ENCODE measurements at places on chromosomes 5 and 9.
A peak's percentile ranks its signal among the peaks of the same experiment; 100 is the strongest.

- no peak for DNase-seq
Measured at GRCh38 chr9:98727428-98727827, 18.7 kb upstream of the GABBR2 start.

DNA sequence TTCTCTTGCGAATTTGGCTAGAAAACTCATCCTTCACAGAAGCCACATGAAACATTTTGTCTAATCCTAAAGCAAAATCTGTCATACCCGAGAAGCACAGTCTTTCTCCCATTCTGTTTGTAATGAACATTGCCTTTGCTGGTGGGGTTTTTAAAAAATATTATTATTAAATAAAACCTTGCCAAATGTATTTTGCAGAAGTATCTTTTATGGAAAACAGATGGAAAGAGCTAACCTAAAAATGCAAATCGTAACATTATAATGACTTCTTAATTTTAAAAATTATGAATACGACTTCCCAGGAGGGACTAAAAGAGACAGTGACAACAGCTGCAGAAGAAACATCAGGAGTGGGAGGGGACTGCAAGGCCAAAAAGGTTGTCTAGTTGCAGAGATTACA is 246.3 kb upstream of the TAS2R1 start:
- DNase-seq, result no peak

DNA sequence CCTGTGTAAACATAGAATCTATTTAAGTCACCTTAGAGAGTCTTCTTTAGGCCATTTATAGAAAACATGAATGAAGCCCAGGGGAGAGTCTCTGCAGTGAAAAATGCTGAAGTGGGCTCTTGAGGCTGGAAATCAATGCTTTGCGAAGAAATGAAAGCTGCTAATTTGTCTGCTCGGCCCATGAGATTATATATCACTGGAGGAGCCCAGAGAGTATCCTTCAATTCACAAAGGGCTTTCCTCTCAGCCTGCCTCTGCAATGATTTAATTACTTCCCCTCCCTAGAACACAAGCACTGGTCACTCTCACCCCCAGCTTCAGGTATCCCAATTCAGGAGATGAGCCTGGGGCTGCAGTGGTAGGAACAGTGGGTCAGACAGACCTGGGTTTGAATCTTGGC is 8.2 kb upstream of the DRD1 start:
- no peak for DNase-seq

DNA sequence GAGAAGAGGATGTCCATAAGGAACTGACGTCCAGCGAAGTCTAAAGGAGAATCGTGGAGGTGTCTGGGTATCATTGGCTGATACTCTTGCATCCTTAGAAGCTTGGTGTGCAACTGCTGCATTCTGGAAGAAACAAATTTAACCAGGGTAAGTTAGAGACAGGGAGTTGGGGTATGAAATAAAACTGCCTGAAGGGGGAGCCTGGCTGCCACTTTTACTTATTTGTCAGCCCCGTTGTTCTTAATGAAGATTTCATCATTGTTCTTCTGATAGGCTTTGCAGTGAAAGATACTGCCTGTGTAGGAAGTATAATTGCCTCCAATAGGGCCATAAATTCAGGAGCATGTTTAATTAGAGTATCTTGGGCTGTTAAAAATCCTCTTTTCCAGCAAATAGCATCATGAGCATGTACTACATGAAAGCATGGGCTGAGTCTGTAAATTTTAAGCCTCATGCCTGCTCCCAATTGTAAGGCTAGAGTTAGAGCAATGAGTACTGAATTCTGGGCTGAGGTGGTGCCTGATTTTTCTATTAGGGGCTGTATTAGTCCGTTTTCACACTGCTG is 1264.5 kb upstream of the ACO1 start:
- DNase-seq, result no peak

- DNase-seq, result no peak
Measured at GRCh38 chr5:929596-929995, 36.9 kb downstream of the TRIP13 start.

DNA sequence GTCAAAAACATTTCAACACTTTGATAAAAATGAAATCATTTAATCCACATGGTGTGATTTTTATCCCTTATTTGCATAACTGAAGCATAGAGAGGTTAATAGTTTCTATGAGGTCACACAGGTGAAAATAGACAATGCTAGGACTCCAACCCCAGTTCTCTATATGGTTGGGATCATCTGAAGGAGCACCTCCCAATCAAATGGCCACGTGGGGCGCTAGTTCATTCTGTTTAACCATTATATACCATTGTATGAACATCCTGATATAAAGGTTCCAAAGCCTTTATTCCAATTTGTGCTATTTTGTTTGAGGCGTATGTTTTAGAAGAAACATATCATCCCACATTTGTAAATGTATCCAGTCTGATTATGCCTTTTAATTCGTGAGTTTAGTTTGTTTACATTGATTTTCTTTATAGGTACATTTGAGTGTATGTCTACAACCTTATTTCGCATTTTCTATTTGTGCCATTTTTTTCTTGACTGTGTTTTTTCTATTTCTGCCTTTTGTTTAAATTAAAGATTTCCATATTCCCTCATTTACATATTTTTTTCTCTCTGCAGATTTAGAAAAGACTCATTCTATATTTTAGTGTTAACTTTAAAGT is 1092.0 kb downstream of the MAT2B start:
- DNase-seq, result no peak

- no peak for DNase-seq
Measured at GRCh38 chr5:80656425-80656824, 1.6 kb upstream of the DHFR start.

DNA sequence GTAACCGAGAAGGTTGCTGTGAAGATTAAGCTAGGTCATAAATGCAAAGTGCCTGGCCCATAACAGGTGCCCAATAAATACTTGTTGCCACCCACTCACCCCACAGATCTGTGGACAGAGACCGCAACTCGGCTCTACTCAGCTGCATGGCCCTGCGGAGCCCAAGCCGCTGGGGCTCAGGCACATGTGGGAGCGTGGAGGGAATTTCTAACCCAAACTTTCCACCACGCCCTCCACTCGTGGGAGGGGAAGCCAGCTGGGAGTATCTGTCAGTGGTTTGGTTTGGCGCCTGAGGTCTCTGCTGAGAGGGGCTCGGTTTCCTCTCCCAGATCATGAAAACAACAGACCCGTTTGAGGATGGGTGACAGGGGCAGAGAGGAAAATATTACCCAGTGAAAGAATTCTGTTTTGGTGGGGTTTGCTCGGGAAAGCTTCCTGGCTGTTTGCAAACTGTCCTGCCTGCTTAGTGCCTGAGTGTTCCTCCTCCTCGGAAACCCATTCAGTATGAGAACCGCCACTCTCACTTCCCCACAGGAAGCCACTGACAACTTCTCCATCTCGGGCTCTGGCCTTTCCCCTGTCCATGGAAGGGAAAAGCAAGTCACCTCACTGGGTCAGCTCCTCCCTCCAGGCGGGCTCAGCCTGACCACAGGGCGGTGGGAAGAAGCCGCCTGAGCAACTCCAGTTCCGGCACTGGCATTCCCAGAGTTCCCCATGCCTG is 60.1 kb downstream of the RGS3 start:
- no peak for DNase-seq

- no peak for DNase-seq
Measured at GRCh38 chr5:121572061-121572460, 279.6 kb upstream of the FTMT start.

DNA sequence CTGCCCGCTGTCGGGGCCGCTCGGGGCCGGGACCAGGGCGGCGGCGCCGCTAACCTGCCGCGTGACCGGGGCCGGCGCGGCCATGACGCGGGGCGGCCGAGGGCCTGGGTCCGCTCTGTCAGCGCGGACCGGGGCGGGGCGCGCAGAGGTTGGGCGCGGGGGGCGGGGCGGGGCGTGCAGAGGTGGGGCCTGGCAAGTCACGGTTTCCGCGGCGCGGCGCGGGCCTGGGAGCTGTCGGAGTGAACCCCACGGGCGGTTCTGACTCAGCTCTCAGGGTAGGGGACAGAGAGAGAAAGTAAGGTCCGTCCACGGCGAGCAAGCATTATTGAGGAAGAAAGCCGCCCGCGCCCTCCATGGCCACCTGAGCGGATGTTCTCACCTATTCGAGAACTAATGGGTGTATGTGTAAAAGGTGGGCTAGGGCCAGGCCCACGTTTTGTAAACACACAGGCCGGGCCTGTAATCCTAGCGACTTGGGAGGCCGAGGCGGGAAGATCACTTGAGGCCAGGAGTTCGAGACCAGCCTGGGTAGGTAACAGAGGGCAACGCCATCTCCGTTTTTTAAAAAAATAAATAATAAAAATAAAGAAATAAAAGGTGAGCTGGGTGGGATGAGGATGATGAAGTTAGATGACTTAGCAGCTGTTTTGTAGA is at the start of gene PRXL2C:
Gene PRXL2C (minus strand): TSS at position 120 of the 654 bp plus-strand sequence. CDS start 36 bp downstream, at position 84.
- no peak for DNase-seq

GRCh38 chr9:18500451-18500850 is 26.5 kb downstream of the ADAMTSL1 start:
- DNase-seq, result no peak

- DNase-seq, result peak; percentile 13
Measured at GRCh38 chr5:55530669-55531068, 4.1 kb downstream of the PLPP1 start.

- DNase-seq, result no peak
Measured at GRCh38 chr9:136701668-136702053, 10.7 kb upstream of the DIPK1B start.

DNA sequence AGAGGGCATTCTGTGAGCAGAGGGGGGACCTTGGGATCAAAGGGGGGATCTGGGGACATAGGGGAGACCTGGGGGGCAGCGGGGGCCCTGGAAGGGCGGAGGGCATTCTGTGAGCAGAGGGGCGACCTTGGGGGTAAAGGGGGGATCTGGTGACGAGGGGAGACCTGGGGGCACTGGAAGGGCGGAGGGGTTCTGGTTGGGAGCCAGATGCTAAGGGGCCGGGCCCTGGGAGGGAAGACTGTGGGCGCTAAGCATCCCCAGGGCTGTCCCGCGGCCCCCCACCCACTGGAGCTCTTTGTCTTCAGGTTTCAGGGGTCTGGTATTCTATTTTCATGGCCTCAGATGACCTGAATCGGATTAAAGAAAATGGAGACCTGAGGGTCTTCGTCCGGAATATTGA is 748 bp downstream of the LCN9 start:
- no peak for DNase-seq

DNA sequence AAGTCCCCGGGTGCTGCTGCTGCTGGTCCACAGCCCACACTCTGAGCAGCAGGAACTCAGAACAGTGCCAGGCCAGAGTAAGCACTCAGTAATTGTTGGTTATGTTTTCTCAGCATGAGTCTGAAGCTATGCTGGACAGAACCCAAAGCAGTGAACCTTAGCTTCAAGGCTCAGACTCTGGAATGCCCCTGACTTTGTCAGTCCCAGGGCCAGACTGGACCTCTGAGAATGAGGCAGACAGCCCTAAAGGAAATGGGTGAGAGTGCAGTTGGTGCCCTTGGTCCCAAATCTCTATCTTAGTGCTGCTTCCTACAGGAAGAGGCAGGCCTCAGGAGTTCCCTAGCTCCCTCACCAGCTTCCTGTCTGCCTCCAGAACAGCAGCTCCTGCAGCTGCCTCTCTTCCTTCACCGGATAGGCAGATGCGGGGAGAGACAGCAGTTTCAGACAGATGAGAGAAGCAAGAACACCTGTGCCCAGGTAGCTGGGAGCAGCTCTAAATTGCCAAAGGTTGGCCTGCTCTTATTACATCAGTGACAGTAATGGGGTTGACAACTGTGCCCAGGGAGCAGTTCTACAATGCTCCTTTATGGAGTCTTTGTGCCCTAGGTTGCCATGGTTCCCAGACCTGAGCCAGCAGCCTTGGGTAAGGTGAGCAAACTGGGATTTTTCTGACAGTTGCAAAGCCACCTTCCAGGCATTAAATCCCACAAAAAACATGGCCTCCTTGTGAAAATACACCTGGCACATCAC is 82.2 kb upstream of the CXCL14 start:
- no peak for DNase-seq

GRCh38 chr5:55063899-55064298 is 38.5 kb upstream of the GZMA start:
- no peak for DNase-seq

GRCh38 chr9:136010176-136010575 is 49.0 kb upstream of the UBAC1 start:
- no peak for DNase-seq

GRCh38 chr5:3346111-3346820 is 249.4 kb upstream of the IRX1 start:
- DNase-seq, result no peak

- no peak for DNase-seq
Measured at GRCh38 chr5:176533390-176533789, 3.8 kb downstream of the RNF44 start.

- DNase-seq, result no peak
Measured at GRCh38 chr5:60700416-60700757, 421 bp upstream of the DEPDC1B start.

GRCh38 chr5:96340357-96340756 is 92.7 kb downstream of the PCSK1 start:
- no peak for DNase-seq

DNA sequence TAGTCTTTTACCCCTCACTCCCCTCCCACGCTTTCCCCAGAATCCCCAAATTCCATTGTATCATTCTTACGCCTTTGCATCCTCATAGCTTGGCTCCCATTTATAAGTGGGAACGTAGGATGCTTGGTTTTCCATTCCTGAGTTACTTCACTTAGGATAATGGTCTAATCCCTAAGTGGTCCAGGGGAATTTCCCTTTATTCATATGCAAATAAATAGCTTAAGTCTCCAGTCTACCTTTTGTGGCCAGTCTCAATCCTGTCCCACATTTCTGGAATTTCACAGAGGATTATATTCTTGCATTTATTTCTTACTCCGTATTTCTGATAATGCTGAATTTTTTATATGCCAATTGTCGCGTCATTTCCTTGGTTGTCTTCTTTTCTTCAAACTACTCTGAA is 245.6 kb upstream of the DAB2 start:
- no peak for DNase-seq

- DNase-seq, result no peak
Measured at GRCh38 chr9:33287087-33287490, 3.2 kb upstream of the NFX1 start.

DNA sequence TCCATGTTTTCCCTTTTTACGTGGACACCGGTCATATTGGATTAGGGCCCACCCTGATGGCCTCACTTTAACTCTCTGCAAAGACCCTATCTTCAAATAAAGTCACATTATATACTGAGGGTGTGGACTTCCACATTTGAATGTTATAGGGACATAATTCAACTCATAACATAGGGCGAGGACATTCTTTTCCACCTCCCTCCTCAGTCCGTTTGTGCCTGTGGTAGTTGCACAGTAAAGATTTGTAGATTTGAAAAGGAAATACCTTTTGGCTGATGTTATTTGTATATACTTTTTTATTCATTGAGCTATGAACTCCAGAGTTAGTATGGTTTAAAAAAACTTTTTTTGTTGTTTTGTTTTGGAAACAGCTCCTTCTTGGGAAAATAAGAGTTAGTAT is 51.0 kb upstream of the DHFR start:
- no peak for DNase-seq

Data from cortex of kidney (tissue), 1 donor.